ENCODE measurements at places on chromosomes 11 and 22.

DNA sequence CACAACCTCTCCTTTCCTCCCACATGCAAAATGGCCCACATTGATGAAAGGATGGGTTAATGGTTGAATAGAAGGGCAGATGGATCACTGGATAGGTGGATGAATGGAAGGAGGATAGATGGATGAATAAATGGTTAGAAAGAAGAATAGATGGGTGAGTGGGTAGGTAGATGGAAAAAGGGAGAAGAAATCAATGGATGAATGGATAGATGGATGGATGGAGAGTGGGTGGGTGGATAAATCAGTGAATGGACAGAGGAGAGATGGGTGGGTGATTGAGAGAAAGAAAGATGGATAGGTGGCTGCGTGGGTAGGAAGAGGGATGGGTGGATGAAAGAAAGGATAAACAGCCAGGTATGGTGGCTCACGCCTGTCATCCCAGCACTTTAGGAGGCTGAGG is 1.2 kb downstream of the SEC14L3 start:
- no peak for DNase-seq

- DNase-seq, result no peak
Observed at GRCh38 chr22:29443861-29444792, 5.7 kb downstream of the RFPL1 start.

GRCh38 chr11:1707751-1708150 is 10.8 kb downstream of the KRTAP5-6 start:
- no peak for DNase-seq

DNA sequence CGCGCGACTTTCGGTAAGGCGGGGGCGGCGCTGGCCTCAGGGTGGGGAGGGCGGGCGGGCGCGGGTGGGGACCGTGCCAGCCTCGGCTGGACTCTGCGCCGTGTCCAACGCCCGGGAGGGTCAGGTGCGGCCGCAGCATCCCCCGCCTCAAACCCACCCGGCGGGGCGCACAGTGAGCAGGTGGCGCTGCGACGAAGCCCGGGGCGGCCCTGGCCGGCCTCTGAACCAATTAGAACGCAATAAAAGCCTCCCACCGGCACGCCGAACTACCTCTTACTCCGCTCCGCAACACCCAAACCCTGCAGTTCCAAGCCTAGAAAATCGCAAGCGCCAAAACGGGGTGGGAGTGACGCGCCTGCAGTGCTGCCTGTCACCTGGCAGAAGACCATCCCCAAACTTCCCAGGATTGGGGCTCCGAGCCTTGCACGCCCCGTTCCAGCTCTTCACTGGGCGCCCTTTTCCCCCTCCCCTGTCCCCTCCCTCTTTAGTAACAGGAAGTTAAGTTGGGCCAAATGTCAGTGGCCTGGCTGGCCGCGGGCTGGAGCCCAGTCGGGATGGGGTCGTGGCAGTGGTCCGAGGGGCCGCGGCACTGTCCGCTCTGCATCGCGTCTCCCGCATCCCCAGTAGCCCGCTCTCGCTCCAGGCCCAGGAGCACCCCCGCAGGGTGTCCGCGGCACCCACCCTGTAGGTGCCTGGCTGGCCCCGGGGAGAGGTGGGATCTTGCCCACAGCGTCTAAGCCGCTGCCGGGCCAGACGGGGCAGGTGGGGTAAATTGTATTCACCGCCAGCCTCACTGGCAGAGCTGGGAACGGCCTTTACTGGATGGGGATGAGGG is 541 bp downstream of the MICAL2 start:
- DNase-seq, result peak; percentile 21

- DNase-seq, result no peak
Observed at GRCh38 chr11:11563200-11563975, 58.4 kb downstream of the GALNT18 start.

- DNase-seq, result no peak
Observed at GRCh38 chr11:77179048-77179447, 51.0 kb downstream of the MYO7A start.

- DNase-seq, result peak; percentile 27
Observed at GRCh38 chr11:122754553-122755322, 83.6 kb upstream of the CRTAM start.

Measured in endothelial cell (in vitro differentiated cells).